ENCODE measurements at places on chromosomes 2 and 18.

GRCh38 chr2:29325544-29325943, 210.3 kb downstream of the CLIP4 start:
- no peak for DNase-seq

DNA sequence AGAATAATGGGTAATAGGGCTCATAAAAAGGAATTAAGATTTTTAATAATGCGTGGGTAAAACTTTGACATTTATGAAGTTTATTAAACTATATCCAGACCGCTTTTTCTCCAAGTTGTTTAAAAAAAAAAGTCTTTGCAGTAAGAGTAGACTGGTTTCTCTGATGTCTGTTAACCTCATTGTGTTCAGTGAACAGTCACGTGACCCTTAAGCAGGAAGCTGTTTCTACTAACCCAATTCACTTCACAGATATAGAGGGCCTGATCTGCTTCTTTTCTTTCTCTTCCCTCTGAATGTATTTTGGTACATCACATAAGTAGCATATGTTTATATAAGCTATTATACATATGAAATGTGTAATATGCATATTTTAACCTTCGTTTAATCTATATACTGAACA, 1011.3 kb upstream of the CELF4 start:
- no peak for DNase-seq

DNA sequence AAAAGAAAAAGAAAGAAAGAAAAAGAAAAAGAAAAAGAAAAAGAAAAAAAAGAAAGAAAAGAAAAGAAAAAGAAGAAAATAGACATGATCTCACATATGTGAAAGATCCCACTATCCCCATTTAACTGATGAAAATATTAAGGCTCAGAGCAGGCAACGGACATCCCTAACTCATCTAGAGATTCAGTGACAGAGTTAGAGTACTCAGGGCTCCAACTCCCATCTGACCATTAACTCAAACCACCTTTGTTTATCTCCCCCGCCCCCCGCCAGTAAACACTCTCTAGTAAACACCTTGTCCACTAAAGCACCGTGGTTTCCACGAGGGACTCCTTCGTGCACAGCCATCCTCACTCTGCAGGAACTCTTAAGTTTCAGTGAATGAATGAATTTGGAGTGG, 142.9 kb downstream of the TGIF1 start:
- no peak for DNase-seq

DNA sequence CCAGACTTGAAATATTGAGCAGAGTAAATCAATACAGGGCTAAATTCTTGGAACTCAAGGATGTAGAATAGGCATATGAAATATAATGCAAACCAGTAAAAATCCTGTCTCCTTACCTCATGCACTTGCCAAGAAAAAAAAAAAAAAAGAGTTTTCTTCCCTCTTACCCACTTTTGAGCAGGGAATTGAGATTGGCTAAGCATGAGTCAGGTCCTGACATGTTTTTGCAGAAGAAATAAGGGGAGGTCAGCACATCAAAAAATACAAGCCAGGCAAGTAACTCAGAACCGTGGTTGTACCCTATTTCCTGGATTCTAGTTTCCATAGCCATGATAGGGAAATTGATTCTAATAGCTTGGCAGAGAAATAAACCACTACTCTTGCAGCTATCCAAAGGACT, 1526.7 kb downstream of the LRP1B start:
- no peak for DNase-seq

GRCh38 chr2:85318222-85319074, 9.3 kb downstream of the TGOLN2 start:
- no peak for DNase-seq
